ENCODE measurements at places on chromosomes 7 and 10. TPM values are rescaled to one million over a fixed set of nuclear protein-coding genes. Genes with fewer than 3 reads are reported as not detected.

The MCM10 gene
- total RNA-seq: 6.3 TPM

The PDK4 gene
- 105 TPM for total RNA-seq

The FGL2 gene
- 0.17 TPM for total RNA-seq

The ZNF467 gene
- total RNA-seq: 12.7 TPM

The PTPN20 gene
- total RNA-seq: 1.1 TPM

The CADPS2 gene
- 69.4 TPM for total RNA-seq

The OR6V1 gene
- not detected for total RNA-seq

DNA sequence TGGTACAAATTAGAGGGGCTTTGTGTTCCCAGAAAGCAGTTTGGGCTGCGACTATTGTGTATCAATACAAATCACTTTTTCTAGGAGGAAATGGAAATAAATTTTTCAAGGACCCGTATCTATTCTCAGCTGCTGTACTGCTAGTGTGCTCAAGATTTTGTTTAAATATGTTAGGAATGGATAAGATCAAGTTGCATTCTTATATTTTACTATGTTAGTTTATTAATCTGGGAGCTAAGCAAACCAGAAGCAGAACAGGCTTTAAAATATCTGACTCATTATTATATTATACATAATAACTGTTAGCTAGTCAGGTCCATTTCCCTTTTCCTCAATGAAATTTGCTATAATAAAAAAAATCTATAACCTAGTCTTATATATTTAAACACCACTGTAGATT, 11.1 kb upstream of the GLCCI1 start:
- no peak for DNase-seq

DNA sequence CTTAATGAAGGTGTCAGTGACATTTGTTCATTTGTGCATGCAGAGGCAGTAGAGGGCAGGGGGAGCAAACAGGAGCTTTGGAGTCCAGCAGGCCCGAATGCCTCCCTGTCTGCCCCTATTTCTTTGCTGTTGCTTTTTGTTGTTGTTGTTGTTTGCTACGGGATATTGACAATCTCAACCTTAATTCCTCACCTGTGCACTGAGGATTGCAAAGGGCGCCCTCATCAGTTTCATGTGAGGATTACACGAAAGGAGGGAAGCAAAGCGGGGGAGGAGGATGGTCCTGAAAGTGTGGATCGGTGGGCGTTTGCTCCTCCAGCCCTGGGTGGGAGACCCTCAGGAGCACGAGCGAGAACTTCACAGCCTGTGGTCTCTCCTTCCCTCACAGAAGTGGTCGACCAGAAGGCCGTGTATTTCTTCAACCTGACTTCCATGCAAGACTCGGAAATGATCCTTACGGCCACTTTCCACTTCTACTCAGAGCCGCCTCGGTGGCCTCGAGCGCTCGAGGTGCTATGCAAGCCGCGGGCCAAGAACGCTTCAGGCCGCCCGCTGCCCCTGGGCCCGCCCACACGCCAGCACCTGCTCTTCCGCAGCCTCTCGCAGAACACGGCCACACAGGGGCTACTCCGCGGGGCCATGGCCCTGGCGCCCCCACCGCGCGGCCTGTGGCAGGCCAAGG, 9.6 kb downstream of the GDF10 start:
- peak; percentile 7 for DNase-seq

- DNase-seq: no peak
Observed at GRCh38 chr7:73997056-73997455, 30.9 kb upstream of the ELN start.

DNA sequence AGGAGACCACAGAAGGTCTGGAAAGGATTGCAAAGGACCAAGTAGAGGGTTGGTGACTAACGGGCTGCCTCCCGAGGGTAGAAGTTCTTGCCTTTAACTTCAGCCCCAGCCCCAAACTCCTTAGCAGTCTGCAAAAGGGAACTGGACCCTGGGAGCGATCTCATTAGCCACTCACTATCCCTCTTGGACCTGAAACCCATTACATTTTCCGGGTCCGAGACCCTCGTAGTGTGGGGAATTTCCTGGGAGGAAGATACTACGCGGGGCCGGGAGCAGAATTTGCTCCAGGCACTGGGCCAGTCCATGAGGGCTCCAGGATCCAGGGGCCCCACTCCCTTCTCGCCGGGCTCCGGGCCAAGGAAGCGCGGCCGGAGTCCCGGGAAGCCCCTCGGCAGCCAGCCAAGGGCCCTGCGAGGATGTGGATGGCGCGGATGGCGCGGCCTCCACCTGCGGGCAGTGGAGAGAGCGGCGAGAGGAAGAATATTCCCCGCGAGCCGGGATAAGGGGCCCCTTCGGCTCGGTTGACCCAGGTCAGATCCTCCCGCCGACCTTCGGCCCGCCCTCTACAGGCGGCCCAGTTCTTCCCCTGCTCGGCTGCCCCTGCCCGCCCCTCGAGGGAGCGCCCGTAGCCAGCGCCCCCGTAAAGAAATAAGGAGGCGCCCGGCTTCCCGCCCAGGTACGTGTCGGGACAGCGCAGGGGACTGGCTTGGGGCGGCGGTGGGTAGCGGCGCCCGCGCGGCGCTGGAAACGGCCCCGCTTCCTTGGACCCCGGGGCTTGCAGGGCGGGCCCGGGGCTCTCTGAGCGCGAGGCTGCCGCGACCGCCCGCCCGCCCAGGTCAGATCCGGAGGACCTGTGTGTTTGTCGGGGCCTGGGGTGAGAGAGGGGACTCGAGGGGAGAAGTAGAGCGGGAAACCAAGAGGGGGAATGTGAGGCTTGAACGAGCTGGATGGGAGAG, at the start of gene MYO3A:
Gene MYO3A, plus strand, starts transcription at position 577 of the 956 bp plus-strand sequence. CDS start 17,882 bp downstream, outside the sequence.
- no peak for DNase-seq

- peak; percentile 39 for DNase-seq
Observed at GRCh38 chr7:133859871-133860450, 267.2 kb upstream of the LRGUK start.

DNA sequence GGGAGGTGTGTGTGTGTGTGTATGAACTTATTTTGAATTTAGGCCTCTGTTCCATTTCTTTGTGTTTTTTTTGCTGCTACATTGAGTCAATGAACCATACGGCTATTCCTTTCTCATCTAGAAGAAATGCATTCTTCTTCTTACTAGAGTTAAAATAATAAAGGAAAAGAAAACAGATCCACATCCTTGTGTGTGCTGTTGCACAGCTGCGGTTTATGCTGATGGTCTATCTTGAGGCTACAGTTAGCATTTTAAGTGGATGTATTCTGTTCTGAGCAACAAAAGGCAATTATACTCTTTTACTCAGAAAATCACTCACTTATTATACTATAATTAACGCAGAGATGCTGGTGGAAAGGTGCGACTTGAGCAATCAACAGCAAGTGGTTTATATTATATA, 615.0 kb upstream of the MBL2 start:
- no peak for DNase-seq

- DNase-seq: peak; percentile 4
Observed at GRCh38 chr7:133207687-133208086, 45.2 kb upstream of the EXOC4 start.

DNA sequence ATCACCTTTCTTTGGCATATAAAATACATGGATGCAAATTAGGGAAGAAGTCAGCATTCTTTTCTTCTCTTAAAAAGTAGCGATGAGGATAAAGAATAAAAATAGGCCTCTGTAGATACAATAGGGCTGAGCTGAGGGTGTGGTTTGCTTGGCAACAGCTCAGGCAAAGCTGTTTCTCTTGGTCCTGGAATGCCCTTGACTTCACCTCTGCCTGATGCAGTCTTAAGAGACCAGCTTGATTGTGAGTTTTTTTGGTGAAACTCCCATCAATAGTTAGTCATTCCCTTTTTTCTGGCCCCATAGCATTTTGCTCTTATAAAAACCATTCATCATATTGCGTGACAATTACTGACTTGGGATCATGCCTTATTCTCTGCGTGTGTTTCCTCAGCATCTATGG, 42.1 kb upstream of the MKLN1 start:
- no peak for DNase-seq

DNA sequence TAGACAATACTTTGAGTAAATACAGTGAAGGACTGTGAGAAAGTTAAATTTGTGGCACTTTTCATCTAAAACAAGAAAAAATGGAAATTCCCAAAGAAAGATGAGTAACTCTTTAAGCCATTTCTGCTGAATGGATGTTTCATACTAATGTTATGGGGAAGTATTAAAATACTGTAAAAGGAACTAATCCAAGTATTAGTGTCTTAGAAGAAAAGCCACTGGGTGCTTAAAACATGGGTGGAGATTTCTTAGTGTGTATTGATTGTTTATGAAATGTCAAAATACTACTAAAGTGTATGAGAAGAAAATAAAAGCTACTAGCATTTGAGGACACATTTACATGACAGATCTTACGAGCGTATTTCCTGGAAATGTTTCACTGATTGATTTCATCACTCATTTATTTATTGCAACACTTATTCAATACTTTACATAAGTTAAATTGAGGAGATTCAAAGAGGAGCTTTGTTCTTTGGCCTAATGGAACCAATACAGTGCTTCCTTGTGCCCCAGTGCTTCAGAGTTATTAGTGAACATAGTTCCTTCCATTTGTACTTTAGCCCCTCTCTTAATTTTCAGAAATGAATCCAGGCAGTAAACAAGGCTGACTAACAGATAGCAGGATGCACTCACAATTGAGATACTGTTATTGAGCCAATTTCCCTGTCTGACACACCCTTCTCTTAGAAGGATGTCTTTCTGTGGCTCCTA, 155.5 kb upstream of the AHR start:
- no peak for DNase-seq

DNA sequence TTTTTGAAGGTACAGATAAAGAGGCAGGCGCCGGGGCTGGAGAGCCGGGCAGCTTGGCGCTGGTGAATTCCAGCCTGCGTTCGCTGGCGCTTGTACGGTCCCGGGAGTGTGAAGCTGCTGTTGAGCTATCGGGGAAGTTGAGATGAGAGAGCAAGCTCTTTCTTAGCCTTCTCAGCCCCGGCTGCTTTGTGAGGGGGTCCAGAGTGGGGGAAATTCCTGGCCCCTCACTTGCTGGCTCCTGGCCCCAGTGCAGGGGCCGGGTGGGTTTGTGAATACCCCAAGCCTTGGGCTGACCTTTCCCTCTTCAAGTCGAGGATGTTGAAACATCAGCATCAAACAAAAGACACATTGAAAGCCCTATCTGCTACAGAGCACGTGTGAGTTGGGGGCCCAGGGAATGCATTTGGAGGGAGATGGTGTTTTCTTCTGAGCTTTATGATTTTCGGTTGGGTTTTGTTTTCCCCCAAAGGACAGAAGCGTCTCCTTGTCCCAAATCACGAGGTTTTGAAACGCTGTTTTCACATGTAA, 2.7 kb downstream of the ZMIZ1 start:
- no peak for DNase-seq

GRCh38 chr10:49299816-49300139, 808 bp downstream of the C10orf71 start:
- no peak for DNase-seq

GRCh38 chr7:55508221-55509011, 63.9 kb downstream of the VOPP1 start:
- no peak for DNase-seq

DNA sequence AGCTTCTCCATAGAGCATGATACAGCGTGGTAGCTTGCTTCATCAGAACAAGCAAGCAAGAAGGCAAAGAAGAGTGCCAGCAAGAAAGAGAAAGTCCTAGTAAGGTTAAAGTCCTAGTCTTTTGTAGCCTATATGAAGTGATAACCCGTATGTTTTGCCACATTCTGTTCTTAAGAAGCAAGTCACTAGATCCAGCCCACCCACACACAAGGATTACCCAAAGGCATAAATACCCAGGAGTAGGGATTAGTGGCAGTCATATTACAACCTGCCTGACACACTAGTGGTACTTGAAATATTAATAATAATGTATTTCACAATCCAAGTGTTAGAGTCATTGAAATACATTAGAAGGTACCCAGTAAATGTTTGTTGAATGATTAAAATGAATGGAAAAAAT, 285.5 kb downstream of the HPSE2 start:
- DNase-seq: no peak

- DNase-seq: no peak
Observed at GRCh38 chr7:107007007-107007891, 37.3 kb upstream of the PRKAR2B start.

DNA sequence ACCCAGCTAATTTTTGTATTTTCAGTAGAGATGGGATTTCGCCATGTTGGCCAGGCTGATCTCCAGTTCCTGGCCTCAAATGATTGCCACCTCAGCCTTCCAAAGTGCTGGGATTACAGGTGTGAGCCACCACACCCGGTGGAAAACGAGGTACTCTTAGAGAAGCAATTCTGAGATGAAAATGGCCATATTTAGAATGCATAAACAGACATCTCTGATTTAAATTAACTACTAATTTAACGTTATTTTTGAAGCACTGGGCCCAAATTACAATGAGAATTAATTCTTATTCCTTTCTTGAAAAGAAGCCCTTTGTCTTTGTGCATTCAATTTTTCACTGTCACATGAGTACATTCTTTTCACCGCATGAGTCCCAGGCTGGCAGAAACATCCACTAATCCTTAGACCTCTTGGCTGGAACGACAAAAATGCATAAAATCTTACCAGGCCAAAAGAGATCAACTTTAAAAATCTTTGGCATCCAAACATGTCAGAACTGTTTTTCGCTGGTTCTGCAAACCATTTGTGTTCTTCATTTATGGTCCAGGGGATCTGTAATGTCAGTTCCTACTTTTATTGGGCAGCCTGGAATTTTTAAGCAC, 60.1 kb upstream of the CAPZA2 start:
- DNase-seq: no peak

DNA sequence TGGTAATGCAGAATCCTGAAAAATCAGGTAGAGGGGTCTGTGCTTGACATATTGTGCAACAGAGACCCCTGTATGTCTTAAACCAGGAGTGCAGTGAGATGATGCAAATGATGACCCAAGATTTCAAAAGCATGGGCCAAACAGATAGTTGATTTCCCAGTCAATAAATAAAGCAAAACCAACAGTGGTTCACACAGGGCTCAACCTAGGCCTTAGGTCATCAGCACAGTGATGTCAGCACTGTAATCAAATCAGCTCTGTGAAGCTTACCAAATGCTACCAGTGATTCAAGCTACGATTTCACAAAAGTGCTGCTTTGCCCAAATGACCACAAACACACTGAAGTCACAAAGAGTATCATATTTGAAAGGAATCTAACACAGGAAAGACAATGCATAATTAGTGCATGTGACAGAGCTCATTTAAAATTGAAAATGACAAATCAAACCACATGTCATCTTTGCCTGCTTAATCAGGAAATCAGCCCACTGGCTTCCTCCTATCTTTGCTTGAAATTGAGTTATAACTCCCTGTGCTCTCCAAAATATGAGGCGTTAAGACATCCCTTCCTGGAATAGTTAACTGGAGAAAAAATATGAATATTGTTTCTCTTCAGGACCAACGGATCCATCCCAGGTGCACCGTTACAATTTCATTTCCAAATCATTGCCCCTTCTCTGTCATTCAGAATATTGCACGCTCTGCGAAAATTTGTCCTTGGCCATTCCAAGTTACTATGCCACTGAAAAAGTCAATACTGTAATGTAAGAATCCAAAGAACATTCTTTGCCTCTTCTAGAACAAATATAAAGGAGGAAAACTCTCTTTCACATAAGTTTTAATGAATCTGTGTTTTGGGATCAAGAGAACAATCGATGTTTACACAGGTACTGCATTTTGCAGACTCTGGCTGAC, 41.9 kb upstream of the ASL start:
- DNase-seq: no peak

DNA sequence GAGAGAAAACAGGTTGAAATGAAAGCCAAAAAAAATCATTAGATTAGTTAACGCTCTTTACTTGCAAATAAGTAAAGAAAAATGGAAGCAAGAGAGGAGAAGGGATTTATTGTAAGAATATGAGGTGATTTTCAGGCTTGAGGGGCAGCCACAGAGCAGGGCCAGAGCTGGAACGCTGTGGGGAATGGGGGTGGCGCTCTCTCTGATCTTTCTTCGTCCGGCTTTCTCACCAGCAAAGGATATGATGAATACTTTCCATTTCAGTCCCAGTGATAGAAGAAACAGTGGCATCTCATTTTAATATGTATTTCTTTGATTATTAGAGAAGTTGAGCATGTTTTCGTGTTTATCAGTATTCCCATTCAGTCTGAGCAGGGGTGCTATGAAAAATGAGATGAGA, 112.2 kb downstream of the SKIDA1 start:
- peak; percentile 50 for DNase-seq

Data from dermis blood vessel endothelial cell (primary cell).